Tongue (tissue), 3 donors: ENCODE measurements at places on chromosomes 13 and 19. TPM values are rescaled to one million over a fixed set of nuclear protein-coding genes. Genes with fewer than 3 reads are reported as not detected.

Gene YIPF2
- 54.7 TPM for total RNA-seq

Gene ACER1
- total RNA-seq: not detected

Gene EID2
- total RNA-seq: 15.0 TPM

Gene MBD3L3
- total RNA-seq: not detected

Gene SIGLEC8
- total RNA-seq: not detected

Gene SOX1
- not detected for total RNA-seq

Gene PPFIA3
- total RNA-seq: 9.7 TPM

Gene SLC5A5
- not detected for total RNA-seq

Gene RXFP2
- total RNA-seq: not detected

Gene BCAM
- total RNA-seq: 188 TPM

Gene TMEM255B
- 2.7 TPM for total RNA-seq

Gene FFAR2
- 15.6 TPM for total RNA-seq

Gene ZNF723
- total RNA-seq: not detected

Gene MRI1
- total RNA-seq: 46.8 TPM

Gene CYP4F8
- total RNA-seq: not detected

Gene CLN5
- 21.7 TPM for total RNA-seq

Gene SLC6A16
- 0.51 TPM for total RNA-seq

Gene RNF17
- not detected for total RNA-seq

Gene CLDND2
- total RNA-seq: not detected

Gene NFIX
- 144 TPM for total RNA-seq

Gene NCAN
- under 0.01 TPM for total RNA-seq

Gene ANGPTL8
- total RNA-seq: not detected

Gene PCDH17
- 12.1 TPM for total RNA-seq

Gene SCGB2B2
- 0.10 TPM for total RNA-seq

Gene POU2F2
- total RNA-seq: 2.1 TPM

Gene ZNF790
- 23.5 TPM for total RNA-seq

Gene DHDH
- not detected for total RNA-seq

Gene CLEC17A
- total RNA-seq: 1.0 TPM

Gene COMP
- 8.1 TPM for total RNA-seq

Gene CNN1
- 53.1 TPM for total RNA-seq

Gene KLK14
- total RNA-seq: 0.72 TPM

Gene ATCAY
- total RNA-seq: 0.10 TPM

Gene LILRA1
- total RNA-seq: 0.51 TPM

Gene SHISA7
- not detected for total RNA-seq

Gene ZNF700
- 14.2 TPM for total RNA-seq

Gene PSG6
- total RNA-seq: not detected

Gene PDS5B
- 100 TPM for total RNA-seq

Gene PGLYRP2
- not detected for total RNA-seq

Gene CYP2F1
- total RNA-seq: 3.1 TPM
